ENCODE measurements at places on chromosomes 6 and 20.

DNA sequence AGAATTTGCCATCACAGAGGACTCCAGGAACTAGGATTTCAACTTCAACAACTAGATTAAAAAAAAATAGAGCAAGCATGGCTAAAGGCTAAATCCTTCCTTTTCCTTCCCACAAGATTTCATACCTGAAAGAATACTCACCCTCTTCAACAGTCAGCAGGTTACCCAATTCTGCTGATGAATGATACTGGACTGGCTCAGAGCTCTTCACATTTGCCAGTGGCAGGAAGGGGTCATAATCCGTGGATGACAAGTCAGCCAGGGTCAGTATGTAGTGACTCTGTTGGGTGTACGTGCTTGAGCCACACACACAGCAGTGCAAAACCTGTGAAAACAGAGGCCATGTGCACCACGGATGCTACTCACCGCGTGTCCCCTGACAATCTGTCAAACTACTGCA is 152.9 kb downstream of the INSM1 start:
- peak; percentile 25 for DNase-seq

DNA sequence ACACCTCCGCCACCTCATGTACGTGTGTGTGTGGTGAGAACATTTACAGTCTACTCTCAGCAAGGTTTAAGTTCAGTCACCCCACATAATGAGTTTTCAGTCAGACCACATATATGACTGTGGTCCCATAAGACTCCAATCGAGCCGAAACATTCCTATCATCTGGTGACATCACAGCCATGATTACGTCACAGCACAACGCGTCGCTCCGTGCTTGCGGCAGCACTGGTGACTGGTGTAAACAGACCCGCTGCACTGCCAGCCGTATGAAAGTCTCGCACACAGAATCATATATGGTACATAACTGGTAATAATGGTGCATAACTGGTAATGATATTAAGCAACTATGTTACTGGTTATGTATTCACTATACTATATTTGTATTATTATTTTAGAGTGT is 150.7 kb downstream of the DLL1 start:
- DNase-seq, result no peak

DNA sequence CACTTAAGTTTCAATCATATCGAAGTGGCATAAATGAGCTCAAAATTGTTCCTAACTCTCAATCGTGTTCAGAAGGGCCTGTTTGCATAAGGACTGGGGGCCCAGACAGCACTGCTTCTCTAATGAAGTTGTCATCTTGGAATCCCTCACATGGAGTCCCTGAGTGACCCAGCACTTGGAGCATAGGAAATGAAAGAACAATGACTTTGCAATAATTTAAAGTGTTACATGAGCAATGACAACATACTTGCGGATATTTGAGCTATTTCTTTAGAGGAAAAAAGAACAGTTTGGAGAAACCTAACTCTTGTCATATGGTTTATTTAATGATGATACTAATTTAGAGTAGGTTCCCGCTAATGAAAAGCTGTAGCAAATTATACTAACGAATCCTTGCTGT is 239.9 kb downstream of the TSHZ2 start:
- no peak for DNase-seq

DNA sequence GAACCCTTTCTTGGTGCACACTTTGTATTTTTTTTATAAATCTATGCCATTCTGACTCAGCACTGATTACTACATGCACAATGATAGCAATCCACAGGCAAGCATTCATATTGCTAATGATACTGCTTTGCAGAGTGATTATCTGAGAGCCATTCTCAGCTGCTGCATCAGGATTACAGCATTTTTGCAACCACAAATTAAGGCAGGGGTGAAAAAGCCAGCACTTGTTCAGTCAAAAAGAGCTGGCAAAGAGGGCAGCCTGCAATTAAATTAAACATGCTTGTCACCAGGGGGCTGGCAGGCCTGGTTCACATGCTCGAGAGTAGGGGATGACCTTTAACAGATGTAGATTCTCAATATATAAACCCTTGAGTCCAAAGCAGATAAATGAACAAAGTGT is 40.7 kb upstream of the SLC17A4 start:
- no peak for DNase-seq

GRCh38 chr6:2665146-2666070 is 85.3 kb downstream of the MYLK4 start:
- no peak for DNase-seq
